ENCODE measurements at places on chromosomes 11 and 22.

DNA sequence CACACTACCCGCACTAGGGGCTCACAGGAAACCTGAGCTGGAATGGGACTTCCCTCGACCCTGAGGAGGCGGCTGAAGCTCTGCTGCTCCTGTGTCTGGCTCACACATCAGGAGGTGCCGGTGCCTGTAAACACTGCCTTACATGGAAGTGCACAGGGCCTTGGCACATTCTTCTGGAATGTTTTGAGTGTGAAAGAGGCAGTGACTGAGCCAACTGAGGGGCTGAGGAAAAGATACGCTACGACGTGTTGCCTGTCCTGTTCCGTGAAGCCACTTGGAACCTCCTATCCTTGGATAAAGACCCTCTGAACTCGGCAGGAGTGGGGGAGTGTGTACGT lies 10.5 kb downstream of the TXN2 start:
- no peak for DNase-seq

DNA sequence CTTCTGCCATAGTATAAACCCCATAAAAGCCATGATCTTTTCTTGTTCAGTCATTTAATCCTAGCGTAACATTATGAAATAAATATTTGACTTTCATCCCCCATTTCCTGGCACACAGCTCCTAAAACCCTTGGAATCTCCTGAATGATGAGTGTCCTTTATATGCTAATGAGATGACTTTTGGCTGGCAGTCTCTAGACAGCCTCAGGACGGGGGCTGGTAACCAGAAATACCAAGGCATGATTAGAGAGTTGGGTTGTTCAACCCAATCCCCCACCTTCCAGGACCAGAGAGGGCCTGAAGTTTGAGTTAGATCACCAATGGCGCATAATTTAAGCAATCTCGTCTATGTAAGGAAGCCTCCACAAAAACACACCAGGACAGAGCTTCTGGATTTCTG lies 1246.1 kb upstream of the TENM4 start:
- DNase-seq, result no peak

GRCh38 chr11:121802542-121802941 lies 313.5 kb downstream of the BLID start:
- DNase-seq, result no peak

DNA sequence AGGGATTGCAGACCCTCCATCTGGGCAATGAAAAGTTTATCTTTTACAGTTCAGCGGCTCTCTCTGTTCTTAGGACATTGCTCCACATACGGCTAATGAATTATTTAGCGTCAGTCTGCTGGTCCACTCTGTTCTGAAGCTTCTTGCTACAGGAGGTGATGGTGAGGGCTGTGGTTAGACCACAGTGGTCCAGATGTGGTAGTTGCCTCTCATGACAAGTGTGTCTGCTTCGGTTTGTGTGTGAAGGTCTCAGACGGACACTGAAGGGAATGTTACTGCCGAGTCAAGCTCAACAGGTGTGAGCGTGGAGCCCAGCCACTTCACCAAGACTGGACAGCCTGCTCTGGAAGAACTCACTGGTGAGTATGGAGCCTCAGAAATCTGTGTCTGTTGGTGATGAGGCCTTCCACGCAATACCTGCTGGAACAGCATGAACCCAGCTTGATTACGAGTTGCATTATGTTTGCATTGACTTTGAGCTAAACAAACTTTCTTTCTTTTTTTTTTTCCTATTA lies 220.8 kb downstream of the DBX1 start:
- DNase-seq, result no peak

DNA sequence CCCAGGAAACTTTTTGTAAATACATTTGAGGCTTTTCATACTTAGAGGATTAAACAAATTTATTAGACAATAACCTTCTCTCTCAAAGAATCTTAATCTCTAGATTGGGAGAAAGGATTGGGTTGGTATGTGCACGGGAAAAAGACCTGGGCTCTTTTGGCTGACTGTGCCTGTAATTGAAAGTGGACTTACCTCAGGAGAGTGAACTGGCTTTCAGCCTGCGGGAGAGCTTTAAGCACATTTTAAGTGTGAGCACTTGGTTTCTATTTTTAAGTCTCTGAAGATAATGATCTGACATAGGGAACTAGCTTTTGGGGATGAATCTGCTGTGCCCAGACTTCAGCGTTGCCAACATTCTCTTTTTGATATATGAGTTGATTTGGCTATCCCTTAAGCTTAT lies 35.8 kb downstream of the UVRAG start:
- DNase-seq, result no peak

DNA sequence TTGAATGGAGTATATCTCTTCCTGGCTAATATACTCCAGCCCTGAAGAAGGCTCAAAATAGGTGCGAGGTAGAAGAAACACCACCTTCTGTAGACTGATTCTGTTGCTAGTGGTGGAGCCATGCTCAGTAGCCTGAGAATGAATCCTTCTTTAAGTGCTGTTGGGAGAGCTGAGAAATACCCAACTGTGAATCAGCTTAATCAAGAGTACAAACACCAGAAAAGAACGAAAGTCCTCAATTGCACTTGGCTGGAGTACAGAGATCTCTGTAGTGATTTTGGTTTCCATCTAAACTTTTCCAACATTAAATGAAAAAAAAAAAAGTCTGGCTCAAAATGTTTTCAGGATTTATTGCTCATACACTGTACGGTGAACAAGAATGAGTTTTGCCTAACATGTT lies 619.1 kb downstream of the METTL15 start:
- no peak for DNase-seq

DNA sequence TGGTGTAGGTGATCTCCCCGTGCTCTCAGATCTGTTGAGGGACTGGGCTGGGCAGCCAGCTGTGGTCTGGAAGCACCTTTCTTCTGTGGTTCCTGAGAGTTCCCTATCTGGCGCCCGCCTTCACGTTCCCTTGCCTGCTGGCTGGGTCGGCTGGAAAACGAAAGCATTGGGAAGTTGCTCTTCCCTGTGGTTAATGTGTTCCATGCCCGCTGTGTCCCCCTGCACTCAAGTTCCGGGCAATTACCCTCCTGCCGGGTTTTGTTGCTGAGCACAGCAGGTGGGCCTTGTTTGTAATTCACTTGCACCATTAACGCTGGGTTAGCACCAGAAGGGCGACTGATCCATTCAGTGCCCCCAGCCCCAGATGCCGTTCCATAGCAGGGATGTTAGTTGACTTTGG lies 134.1 kb downstream of the GRIK4 start:
- DNase-seq, result no peak

DNA sequence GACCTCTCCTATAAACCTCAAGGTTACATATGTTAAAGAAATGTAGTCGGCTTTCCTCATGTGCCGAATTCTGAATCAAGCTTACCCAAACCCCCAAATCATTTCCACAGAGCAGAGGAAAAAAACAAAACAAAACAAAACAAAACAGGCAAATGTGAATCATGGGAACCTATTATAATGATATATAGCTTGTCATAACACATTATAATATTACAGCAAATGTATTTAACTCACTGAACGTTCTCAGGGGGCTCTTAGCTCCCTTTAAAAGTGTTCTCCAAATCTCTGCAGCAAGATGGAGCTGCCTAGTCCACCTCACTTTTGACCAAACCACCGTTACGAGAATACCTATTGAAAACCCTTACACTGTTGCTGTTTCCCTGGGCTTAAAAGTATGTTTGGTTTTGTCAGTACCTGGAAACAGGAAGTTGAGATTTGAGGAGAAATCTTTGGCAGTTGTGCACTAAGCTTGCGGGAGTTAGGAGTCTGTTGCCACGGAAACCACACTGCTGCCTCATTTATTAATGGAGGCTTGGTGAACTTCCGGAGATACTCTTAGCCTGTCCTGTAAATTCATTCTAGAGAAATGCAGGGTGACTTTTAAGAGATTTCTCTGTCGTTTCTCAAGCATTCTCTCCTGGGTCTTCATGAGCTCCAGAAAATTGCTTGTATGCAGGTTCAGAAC lies 167.0 kb upstream of the RASSF10 start:
- no peak for DNase-seq

- no peak for DNase-seq
Observed at GRCh38 chr11:126927623-126928022, 72.9 kb downstream of the KIRREL3 start.

DNA sequence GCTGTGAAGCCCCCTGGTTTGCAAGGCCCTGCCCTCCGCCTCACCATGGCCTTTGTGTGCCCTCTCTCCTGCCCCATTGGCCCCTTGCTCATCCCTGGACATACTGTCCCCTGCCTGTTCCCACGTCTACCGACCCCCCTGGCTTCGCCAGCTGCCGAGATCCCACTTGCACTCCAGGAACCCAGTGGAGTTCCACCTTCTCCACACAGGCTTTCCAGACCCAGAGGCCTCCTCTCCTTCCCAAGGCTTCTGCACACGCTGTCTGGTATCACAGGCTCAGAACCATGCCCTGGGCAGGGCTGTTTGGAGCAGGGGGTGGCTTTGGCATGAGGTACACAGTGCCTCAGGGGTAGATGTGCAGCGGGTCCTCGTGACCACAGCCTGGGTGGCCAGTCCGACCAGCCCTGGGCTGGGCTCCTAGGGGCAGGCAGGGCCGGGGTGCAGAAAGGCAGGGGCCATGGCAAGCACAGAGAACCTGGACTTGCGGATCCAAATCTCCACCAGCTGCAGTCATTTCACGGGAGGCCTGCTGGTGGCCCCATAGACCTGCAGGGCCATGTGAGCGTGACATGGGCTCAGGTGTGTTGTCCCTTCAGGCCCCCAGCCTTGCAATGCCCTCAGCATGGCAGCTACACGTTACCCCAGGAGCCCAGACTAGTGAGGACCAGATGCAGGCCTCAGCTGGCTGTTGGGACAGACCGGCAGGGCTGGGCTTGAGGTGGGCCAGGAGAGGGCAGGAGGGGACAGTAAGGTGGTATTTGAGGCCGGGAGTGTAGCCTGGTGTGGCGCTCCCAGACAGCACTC lies 9.5 kb downstream of the GRK2 start:
- no peak for DNase-seq

DNA sequence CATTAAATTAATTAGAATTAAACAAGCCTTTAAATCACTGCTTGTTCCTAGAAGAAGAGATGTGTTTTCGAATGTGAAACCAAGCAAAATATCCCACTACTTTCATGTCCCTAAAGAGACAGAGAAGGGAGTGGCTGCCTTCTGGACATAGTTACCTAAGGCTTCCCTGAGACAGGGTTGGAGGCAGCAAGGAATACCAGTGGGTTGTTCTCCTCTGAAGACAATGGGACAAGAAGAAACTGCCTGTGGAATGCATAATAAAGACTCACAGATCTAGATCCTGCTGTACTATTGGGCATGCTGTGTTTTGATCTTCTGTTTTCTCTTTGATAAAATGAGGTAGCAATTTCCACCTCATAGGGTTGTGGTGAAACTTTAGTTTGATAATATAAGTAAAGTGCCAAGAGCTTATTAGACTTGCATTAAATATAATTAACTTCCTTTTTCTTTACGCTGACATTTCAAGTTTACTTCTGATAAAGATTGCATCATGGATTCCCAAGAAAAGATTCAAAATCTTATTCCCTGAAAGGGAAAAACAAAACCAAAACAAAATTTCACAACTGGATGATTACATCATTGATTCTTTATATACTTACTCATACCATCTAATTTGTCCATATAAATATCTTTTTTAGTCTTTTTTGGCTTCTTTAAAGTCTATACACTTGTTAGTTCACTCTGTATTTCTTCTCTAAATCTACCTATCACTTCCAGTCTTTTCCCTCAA lies 621.3 kb downstream of the ETS1 start:
- no peak for DNase-seq

All from suppressor macrophage (primary cell).